ENCODE measurements at places on chromosomes 12 and 14.

- no peak for DNase-seq
Measured at GRCh38 chr12:49806321-49806813, 21.8 kb downstream of the NCKAP5L start.

DNA sequence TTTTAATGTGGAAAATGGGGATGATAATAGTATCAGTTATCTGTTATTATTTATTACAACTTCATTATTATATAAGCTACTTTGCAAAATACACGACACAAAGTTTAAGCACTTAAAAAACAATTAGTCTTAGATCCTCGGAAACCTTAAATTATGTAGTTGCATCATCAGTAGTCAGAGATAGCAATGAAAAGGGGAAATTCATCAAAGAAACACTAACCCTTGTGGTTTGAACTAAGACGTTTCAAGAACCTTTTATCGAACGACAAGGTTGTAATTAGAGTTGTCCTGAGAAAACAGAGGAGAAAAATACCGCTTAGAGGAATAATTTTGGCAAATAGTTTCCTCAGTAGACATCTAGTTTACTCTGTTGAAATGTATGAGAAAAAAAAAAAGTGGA is 198.5 kb downstream of the PTPRO start:
- no peak for DNase-seq

GRCh38 chr12:116360579-116361413 is 83.3 kb upstream of the MED13L start:
- no peak for DNase-seq

- DNase-seq, result no peak
Measured at GRCh38 chr12:46358791-46359666, 13.5 kb downstream of the SLC38A2 start.

DNA sequence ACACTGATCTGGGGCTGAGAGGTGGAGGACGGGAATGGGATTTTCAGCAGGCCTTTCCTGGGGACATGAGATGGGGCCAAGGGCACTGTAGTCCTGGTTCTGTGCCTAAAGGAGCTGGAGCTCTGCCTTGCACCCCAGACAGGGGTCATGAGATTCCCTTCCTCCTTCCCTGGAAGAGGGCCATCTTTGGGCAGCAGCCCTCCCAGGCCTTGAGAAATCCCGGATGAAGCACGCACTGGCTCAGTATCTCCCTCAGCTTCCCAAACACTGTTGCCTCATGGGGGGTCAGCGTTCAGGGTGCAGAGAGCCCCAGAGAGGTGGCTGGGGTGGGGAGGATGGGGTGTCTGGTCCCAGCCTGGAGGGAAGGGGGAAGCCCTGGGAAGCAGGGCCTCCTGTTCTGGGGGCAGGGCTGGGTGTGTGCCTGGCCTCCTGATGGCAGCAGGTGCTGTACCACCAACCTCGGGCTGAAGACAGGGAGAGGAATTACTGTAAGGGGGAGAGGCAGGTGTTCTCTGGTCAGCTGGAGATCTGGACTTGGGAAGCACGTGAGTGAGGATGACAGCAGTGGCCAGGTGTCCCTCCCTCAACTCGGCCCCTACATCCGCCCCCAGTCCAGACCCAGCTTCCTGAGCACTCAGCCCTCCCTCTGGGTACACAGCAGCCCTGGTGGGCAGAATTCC is 8.4 kb upstream of the NR4A1 start:
- no peak for DNase-seq

DNA sequence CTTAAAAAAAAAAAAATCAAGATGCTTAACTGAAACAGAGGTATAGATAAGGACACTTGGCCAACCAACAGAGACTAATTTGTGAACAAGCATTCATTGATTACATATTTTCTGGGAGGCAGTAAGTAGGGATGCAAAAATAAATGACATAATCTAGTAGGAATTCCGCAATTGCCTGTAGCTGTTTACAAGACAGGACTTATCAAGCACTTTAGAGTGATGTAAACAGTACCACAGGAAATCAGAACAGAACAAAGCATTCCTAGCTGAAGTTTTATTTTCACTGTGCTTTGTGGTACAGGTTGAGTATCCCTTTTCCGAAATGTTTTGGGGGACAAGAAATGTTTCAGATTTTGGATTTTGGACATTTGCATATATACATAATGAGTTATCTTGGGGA is 68.2 kb upstream of the FGD4 start:
- DNase-seq, result no peak

DNA sequence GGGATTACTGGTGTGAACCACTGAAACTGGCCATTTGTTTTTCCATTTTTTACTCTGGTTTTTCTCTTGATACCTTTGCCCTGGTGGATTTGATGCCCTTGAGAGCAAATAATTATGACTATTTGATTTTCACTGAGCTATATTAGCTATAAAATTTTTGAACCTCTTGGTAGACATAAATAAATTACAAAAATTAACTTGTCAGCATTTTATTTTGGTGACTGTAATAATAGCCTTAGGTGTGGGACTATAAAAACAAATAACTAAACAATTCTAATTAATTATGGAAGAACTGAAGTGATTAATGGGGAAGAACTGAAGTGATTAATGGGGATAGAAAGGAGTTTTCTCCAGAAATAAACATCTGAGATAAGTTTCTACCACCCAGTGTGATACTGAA is 62.7 kb downstream of the CAND1 start:
- no peak for DNase-seq

- DNase-seq, result no peak
Measured at GRCh38 chr14:87898301-87898700, 94.7 kb downstream of the GALC start.

GRCh38 chr12:119547001-119547400 is 46.6 kb upstream of the TMEM233 start:
- DNase-seq, result no peak

- DNase-seq, result no peak
Measured at GRCh38 chr14:105487986-105488777, 1.5 kb downstream of the CRIP1 start.

DNA sequence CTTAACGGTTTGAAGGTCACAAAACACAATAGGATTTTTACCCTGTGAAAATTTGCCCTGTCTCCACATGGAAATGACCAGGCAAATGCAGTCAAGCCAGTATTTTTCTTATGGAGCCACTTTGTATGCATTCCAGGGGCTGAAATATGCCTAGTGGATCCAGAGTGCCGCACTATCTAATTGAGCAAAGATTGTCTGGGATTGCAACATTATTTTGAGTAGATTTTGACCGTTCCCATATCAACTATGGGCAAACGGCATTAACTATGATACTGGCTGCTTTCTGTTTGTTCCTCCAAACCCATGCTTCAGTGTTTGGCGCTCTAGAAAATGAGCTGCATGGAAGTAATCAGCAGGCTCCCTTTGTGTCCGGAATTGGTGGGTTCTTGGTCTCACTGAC is 223.0 kb downstream of the BTG1 start:
- no peak for DNase-seq

DNA sequence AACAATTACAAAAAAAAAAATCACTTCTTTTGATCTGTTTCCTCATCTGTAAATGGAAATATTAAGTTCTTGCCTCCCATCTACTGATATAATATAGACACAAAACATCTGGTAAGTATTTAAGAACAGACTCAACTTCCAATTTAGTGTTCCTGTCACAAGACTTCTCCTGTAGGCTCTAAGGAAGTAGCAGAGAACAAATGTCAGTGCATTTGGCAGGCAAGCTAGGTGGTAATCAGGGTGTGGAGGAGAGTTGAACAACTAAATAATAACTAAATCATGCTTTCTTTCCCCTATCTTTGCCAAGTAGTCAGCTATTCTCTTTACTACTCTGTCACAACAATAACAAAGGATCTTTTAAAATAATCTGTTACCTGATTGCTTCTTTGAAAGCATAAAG is 22.1 kb downstream of the BAZ1A start:
- DNase-seq, result no peak

DNA sequence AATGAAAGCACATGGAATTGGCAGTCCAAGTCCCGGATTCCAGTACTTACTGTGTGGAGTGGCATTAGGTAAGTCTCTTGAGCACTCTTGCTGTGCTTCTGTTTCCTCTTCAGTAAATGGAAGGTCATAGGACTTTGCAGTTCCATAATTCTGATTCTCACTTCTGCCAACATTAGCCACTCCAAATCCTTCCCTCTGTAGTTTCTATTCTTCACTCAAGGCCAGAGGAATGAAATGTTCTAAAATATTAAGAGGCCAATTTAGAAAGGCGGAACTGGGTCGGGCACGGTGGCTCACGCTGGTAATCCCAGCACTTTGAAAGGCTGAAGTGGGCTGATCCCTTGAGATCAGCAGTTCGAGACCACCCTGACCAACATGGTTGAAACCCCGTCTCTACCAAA is 19.8 kb upstream of the SLC5A8 start:
- DNase-seq, result no peak

DNA sequence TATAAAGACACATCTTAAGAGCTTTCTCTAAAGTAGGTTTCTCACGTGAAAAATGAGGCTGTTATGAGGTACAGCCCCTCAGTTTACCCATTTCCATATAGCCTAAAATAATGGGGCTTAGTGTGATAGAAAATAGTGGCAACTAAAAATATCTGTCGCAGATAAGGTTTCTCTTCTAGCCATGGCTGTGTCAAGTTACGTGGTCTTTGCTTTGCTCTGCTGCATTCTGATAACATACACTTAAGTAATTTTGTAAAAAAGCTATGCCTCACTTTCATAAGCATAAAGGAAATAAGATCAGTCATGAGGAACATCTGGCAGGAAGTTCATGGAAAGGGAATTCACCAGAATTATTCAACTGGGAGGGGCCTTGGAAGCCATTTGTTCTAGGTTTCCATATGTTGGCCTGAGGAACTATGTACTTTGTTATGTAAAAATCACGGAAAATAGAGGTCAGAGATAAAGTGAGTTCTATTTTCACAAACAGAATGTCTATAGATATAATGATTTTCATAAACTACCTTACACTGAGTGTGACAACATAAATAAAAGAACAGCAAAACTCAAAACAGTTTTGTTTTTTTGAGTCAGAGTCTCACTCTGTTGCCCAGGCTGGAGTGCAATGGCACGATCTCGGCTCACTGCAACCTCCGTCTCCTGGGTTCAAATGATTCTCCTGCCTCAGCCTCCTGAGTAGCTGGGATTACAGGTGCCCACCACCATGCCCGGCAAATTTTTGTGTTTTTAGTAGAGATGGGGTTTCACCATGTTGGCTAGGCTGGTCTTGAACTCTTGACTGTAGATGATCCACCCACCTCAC is 195.6 kb upstream of the KRR1 start:
- no peak for DNase-seq
